HFFc6 (cell line): ENCODE measurements at places on chromosomes 4 and X. TPM values are rescaled to one million over a fixed set of nuclear protein-coding genes. Genes with fewer than 3 reads are reported as not detected.

GRCh38 chr4:153934688-153935017, 145.8 kb upstream of the SFRP2 start:
- no peaks in the 10 kb centered on the region; the same call in 1 of the 2 replicates for H3K27me3 ChIP-seq
- no peak for DNase-seq
- H3K27ac ChIP-seq, result peak overlapping the region; percentile 4; the same call in 1 of the 2 replicates
- H3K4me1 ChIP-seq, result no peaks in the 10 kb centered on the region
- peak overlapping the region; percentile 0; the same call in 1 of the 2 replicates for H3K4me3 ChIP-seq
- H3K36me3 ChIP-seq, result no peaks in the 10 kb centered on the region

GRCh38 chr4:147482281-147482680, 1.4 kb downstream of the EDNRA start:
- H3K4me1 ChIP-seq, result peaks cover 31% of the 10 kb centered on the region
- no peak for DNase-seq
- H3K27me3 ChIP-seq, result no peaks in the 10 kb centered on the region
- H3K36me3 ChIP-seq, result no peaks in the 10 kb centered on the region
- peak overlapping the region; percentile 92 for H3K4me3 ChIP-seq

GRCh38 chrX:94942603-94943002, 1268.6 kb downstream of the FAM133A start:
- H3K27ac ChIP-seq, result no peak overlapping the region
- no peaks in the 10 kb centered on the region for H3K36me3 ChIP-seq
- no peak overlapping the region for H3K4me3 ChIP-seq
- no peaks in the 10 kb centered on the region for H3K4me1 ChIP-seq
- no peak for DNase-seq
- H3K27me3 ChIP-seq, result no peaks in the 10 kb centered on the region; the same call in 1 of the 2 replicates

- H3K4me1 ChIP-seq, result no peaks in the 10 kb centered on the region
- H3K36me3 ChIP-seq, result no peaks in the 10 kb centered on the region
- no peak overlapping the region for H3K27ac ChIP-seq
- no peak overlapping the region for H3K4me3 ChIP-seq
- peaks cover 4% of the 10 kb centered on the region for H3K27me3 ChIP-seq
- no peak for DNase-seq
These were observed 50.1 kb upstream of the CLNK start for GRCh38 chr4:10734697-10735096.

- H3K36me3 ChIP-seq, result no peaks in the 10 kb centered on the region
- H3K4me1 ChIP-seq, result no peaks in the 10 kb centered on the region
- H3K27ac ChIP-seq, result no peak overlapping the region
- H3K4me3 ChIP-seq, result no peak overlapping the region
- H3K27me3 ChIP-seq, result peaks cover 2% of the 10 kb centered on the region
These were observed 10.7 kb upstream of the PDHA1 start for GRCh38 chrX:19332983-19333382.

DNA sequence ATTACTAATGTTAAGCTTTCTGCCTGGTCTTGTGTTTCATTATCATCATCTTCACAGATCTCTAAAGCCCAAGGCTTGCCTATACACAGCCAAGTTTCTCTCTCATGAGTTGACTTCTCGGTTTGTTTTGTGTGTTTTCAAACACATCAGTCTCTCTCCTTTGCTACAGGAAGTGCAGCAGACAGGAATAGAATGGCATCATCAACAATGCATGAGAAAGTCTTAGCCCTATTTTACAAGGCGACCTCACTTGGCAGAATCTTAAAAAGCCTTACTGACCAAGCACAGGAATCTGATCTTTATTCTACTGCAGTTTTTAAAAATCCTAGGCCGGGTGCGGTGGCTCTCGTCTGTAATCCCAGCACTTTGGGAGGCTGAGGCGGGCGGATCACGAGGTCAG, 36.8 kb downstream of the CC2D2A start:
- H3K4me1 ChIP-seq, result peaks cover 12% of the 10 kb centered on the region
- no peaks in the 10 kb centered on the region for H3K27me3 ChIP-seq
- peaks cover 36% of the 10 kb centered on the region for H3K36me3 ChIP-seq
- DNase-seq, result peak; percentile 36
- H3K4me3 ChIP-seq, result no peak overlapping the region
- peak overlapping the region; percentile 71; the same call in 1 of the 2 replicates for H3K27ac ChIP-seq

The CENPVL2 gene
- not detected in 3 replicates for total RNA-seq

The KDR gene
- total RNA-seq, result not detected in 3 replicates
